Left ventricle myocardium inferior (tissue), 1 donor: ENCODE measurements at places on chromosomes 6 and 20. TPM values are rescaled to one million over a fixed set of nuclear protein-coding genes. Genes with fewer than 3 reads are reported as not detected.

STMN3 gene
- 4.6 TPM for total RNA-seq

DNA sequence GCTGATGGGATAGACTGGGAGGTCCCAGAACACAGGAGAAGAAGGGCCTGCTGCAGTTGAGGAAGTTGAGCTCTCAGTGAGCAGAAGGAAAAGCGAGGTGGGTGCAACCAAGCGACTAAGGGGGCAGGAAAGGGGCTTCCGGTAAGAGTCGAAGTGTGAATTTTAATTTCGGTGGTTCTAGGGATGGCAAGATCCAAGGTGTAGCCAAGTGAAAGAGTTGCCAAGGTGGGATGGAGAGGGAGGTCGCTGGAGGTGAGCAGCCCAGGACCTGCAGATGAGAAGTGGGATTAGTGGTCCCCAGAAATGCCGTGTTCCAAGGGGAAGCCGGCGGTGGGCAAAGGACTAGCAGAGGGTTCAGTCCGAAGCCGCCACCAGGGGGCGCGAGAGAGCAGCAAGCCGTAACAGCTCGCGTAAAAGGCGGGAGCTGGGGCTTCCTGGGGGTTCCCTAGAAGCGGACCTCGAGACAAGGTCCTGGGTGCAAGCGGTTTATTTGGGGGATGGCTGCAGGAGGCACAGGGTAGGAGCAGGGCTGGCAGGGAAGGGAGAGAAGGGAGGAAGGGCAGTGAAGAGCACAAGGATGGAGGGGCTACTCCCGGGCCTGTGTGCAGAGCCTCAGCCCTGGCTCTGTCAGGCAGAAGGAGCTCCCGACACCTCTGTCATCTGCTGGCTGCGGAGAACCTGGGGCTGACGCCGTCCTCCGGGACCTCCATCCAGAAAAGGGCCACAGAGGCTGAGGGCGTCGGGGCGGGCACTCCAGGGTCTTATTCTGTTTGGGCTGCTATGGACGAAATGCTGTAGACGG is 103.6 kb downstream of the PAX1 start:
- DNase-seq: peak; percentile 40

DNA sequence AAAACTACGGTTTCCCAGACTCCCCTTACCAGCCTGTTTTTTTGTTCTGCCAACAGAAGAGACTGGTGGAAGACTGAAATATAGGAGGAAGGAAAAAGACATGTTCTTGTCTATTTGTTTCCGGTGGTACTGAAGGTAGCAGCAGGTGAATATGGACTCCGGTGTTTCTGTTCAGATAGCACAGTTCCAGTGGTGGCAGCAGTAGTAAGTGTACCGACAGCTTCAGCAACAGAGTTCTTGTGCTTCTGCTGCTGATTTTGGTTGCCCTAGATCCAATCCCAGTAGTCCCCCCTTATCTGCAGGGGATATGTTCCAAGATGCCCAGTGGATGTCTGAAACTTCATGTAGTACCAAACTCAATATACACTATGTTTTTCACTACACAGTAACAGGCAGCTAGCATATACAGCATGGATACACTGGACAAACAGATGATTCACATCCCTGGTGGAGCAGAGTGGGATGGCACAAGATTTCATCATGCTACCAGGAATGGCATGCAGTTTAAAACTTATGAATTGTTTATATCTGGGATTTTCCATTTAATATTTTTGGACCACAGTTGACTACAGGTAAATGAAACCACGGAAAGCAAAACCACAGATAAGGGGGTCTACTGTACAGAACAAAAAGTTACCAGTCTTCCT is 301.8 kb downstream of the BTBD9 start:
- DNase-seq: no peak

DNA sequence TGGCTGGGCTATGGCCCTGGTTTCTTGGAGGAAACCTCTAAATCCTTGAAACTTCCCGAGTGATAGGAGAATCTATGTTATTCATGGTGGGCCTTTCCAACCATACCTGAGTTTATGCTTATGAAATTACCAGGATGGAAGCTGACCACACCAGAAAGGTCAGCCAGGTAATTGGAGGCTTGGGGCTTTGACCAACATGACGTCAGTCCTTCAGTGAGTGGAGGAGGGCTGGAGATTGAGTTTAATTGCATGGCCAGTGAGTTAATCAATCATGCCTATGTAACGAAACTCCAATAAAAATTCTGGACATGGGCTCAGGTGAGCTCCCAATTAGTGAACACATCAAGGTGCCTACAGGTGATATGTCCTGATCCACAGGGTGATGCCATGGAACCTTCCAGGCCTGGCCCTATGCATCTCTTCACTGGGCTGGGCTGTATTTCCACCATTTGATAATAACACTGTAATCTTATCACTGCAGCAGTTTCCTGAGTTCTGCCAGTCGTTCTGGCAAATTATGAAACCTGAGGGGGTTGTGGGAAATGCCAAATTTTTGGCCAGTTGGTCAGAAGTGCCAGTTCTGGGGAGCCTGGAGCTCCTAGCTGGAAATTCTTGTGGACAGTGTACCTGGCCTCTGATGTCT is 106.5 kb downstream of the CDH26 start:
- DNase-seq: no peak
